ENCODE measurements at places on chromosomes 1 and 21.
A peak's percentile ranks its signal among the peaks of the same experiment; 100 is the strongest.

GRCh38 chr1:204568576-204569315, 52.5 kb downstream of the MDM4 start:
- DNase-seq, result no peak

GRCh38 chr1:166721145-166721544, 118.1 kb upstream of the POGK start:
- DNase-seq, result no peak

GRCh38 chr1:172167796-172168596, 252.5 kb upstream of the C1orf105 start:
- DNase-seq, result no peak

DNA sequence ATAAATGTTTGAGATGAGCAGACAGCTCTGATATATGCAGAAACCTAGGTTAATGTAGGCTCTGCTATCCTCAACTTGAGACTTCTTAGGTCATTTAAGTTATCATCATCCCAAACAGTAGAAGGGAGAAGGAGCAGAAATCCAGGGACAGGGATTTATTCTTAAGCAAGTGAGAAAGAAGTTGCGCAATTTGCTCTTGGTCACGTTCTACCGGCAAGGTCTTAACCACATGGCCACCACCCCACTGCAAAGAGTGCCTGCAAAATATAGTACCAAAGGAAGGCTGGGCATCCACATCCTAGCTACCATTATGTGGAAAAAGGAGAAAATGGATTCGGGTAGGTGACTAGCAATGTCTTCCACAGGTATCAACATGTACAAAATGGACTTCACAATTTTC, 25.2 kb downstream of the CRNN start:
- no peak for DNase-seq

DNA sequence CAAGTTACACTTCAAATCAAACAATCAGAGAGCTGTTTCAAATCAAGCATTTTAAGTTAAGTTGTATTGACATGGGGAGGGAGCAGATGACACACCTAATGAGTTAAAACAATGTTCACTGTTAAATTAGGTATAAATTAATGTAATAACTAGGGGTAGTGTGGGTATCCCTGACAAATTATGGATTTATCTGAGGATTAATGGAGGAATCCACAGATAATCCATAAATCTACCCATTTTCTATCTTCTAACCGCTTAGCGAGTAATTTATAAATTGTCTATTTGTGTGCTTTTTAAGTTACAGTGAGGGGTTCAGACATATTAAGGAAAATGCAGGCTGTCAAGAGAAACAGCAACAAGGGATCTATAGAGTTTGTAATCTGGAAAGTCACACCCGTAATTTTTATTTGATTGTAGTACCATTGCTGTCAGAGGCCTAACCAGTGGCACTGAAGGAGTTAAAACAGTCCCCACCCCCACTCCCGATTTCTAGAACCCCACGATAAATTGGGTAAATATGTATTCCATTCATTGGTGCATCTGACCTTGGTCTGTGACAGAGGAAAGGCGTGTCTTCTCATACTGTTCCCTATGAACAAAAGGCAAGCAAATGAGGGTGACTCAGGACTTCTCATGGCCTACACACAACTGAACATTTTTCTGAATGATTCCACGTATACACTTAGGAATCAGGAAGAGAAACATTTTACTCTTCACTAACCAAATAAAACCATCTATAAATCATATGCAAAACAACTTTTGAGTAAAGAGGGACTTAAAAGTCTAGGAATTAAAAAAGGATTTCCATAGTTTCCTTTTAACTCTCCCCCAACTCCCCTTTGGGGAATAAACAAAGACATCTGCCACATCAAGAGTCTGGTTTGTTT, 7.4 kb downstream of the IRF2BP2 start:
- no peak for DNase-seq

DNA sequence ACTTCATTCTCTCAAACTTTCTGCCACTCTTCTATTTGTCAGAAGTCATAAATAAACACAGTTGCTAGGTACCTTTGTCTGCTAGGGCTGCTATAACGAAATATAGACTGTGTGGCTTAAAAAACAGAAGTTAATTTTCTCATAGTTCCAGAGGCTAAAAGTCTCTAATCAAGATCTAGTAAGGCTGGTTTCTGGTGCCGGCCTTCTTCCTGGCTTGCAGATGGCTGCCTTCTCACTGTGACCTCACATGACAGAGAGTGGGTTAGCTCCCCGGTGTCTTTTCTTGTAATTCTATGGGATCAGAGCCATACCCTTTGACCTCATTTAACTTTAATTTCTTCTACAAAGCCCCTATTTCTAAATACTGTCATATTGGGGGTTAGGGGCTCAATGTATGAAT, 5.9 kb downstream of the PDC start:
- no peak for DNase-seq

DNA sequence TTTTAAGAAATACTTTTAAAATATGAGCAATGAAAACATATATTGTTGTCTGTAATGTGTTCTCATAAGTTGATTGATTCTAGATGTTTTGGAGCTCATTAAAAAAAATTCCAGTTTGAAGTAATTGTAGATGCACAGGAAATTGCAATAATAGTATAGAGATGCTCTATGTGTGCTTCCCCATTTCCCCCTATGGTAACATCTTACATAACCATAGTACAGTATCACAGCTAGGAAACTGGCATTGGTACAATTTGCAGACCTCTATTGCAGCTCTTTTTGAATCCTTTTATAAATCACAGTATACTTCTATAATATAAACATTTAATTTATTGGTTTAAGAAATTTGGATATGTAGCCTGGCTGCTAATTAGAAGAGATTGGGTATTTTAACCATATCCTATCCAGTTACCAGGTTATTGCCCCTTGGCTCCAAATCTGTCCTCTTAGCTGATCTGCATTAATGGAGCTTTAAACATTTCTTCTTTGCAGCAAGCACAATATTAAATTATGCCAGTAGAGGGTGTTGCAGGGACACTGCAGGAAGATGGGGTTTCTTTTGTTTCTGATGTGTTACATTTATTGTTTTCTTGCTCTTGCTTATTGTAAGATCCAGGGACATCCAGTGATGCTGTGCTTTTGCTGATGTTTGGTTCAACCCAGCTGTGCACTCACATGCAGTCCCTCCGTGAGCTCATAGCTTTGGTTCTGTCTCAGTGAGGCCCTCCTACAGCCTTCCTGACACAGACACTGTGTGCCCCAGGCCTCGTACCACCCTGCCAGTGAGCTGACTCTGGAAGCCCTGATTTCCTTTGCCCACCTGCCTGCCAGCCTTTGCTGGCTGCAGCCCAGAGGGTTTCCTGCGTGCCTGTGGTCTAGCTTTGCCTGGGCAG, 103.3 kb downstream of the RABGAP1L start:
- DNase-seq, result peak; percentile 7

- no peak for DNase-seq
These were observed 9.8 kb upstream of the SMAP2 start for GRCh38 chr1:40363721-40364120.

DNA sequence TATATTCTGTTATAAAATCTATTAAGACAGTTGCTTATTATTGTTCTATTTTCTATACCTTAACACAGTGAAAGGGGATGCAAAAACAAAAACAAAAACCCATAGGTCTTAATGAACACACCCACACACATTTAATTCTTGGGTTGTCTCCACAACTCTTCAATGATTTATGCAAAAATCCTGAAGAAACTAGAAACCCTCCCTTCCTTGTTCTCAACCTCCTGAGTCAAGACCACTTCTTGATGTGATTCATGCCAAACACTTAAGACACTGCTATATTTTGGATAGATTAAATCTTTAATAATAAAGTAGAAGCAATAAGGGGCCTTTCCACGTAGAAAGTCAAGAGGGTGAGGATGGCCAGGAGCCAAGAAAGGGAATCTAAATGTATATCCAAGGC, 23.4 kb downstream of the SCAF4 start:
- no peak for DNase-seq

DNA sequence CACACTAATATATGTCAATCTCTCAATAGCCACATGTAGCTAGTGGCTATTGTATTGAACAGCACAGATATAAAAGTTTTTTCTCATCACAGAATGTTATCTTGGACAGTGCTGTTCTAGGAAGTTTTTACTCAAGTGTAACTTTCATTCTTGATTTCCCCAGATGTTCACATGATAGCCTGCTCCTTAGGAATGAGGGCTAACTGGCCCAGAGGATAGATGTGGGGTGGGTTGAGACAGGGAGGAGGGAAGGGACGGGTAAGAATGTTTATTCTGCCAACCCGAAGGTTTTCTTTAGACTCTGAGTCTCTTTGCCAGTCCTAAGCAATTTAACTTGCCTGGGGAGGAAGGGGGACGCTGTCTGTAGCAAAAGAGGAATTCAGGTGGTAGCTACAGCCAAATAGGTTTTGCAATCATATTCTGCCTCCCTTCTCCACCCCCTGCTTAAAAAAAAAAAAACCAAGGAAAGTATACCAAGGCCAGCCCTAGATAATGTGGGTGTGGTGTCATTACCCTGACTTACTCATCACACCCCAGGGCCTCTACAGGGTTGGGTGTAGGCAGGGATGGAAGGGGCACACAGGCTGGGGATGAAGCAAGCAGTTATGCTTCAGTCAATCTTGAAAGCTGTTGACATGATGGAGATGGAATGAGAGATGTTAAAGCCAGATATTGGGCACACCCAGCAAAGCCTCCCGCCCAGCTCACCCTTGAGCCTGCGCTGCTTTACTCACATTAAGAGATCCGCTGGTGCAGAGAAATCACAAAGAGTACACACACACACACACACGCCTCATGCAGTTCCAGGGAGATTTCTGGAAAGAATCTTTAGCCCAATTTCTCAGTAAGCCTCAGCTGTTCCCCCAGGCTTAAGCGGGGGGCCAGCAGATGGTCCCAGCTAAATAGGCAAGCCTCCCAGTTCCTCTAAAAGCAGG, 59.9 kb downstream of the PLXNA2 start:
- DNase-seq, result no peak

GRCh38 chr1:6269720-6270400, 9.0 kb upstream of the GPR153 start:
- DNase-seq, result no peak

DNA sequence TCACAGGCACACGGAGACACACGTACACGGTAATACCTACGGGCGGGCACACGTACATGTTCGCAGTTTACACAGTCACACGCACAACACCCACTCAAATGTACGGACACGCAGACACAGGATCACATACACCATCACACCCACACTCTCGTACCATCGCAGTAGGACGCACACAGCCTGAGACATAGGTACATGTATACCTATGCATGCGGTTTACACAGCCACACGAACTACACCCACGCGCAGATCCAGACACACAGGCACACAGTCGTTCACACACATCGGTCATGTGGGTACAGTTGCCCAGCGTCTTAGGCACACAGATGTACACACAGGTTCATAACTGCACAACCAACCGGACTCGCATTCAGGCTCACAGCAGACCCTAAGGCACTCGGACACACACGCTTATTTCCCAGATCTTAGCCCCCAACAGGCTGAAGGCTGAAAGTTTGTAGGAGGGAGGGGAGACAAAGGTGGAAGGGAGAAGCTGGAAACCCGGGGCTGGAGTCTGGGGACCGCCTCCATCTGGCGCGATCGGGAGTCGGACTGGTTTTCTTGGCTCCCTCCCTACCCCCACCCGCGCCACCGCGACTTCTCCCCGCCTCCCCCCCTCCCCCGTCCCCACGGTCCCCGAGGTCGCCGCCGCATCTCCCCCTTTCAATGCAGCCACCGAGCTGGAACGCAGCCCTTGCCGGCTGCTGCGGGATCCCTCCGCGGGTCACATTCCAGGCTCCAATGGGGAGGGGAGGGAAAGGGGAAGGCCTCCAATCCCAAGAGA, 51.9 kb upstream of the SYNC start:
- DNase-seq, result no peak

- no peak for DNase-seq
These were observed 59.5 kb downstream of the AGPAT3 start for GRCh38 chr21:43924421-43925095.

- no peak for DNase-seq
These were observed 4.3 kb upstream of the C1QTNF12 start for GRCh38 chr1:1250786-1251284.

DNA sequence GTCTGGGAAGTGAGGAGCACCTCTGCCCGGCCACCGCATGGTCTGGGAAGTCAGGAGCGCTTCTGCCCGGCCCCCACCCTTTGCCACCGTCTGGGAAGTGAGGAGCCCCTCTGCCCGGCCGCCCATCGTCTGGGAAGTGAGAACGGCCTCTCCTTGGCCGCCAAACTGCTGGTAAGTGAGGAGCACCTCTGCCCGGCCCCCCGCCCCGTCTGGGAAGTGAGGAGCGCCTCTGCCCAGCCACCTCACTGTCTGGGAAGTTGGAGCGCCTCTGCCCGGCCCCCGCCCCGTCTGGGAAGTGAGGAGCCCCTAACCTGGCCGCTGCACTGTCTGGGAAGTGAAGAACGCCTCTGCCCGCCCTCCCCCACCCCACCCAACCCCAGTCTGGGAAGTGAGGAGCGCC, 22.6 kb downstream of the KCNH1 start:
- DNase-seq, result no peak

DNA sequence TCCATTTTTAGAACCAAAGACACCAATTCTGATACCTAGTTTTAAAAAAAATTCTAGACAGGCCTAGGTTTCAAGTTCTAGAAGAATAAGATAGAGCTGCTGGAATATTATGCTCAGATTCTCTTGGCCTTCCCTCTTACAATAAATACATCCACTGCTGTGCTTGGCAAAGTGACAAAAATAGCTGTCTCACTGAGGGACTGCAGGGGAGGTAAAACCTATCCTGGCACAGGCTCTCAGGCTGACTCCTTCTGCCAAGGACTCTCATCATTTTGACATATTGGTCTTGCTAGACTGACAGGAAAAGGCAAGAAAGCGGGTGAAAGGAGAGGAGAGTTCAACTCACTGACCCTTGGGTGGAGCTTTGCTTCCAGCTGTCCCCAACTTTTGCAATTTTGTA, 197.0 kb upstream of the LHX8 start:
- DNase-seq, result no peak

GRCh38 chr1:39499668-39500067, 8.2 kb downstream of the BMP8A start:
- DNase-seq, result no peak

DNA sequence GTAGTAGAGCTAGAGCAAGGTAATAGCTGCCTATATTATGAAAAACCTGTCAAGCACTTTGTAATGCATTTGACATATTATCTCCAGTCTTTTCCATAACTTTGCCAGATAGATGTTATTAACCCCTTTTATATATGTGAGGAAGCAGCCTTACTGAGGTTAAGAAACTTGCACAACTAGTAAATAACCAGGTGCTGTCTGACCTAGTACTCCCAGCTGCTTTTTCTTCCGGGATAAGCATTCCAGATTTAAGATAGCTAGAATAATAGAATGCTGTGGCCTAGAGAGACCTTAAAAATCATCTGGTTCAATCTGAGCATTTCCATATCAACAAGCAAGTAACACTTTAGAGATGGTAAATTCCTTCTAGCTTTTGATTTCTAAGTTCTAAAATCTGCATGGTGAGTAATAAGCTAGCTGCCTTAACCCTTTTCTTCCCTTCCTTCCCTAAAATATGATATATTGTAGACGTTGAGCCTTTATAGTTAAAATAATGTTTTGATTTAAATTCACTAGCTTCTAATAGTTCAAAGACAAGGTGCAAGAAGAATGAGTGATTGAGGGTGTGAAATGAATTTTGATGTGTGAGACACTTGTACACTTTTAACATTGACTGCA, 1.8 kb downstream of the SH3GLB1 start:
- no peak for DNase-seq

- DNase-seq, result no peak
These were observed 14.8 kb downstream of the SH3BP5L start for GRCh38 chr1:248810727-248811513.

All from iPS DF 19.7 (cell line).